ENCODE measurements at places on chromosomes 3 and 15.
A peak's percentile ranks its signal among the peaks of the same experiment; 100 is the strongest.

- no peak for DNase-seq
These were observed 47.6 kb downstream of the RAP2B start for GRCh38 chr3:153209596-153209995.

- DNase-seq = no peak
These were observed 19.8 kb downstream of the RARRES1 start for GRCh38 chr3:158712443-158712842.

DNA sequence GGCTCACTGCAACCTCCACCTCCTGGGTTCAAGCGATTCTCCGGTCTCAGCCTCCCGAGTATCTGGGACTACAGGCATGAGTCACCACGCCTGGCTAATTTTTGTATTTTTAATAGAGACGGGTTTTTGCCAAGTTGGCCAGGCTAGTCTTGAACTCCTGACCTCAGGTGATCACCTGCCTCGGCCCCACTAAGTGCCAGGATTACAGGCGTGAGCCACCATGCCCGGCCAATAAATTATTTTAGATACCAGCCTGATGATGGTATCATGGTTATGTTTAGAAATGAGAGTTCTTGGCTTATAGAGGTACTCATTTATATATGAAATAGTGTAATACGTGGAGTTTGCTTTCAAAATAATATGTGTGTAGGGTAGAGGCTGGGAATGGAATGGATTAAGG lies 119.4 kb downstream of the NEO1 start:
- DNase-seq = no peak

- DNase-seq = peak; percentile 5
These were observed 49.8 kb upstream of the SLC4A7 start for GRCh38 chr3:27533718-27534573.

DNA sequence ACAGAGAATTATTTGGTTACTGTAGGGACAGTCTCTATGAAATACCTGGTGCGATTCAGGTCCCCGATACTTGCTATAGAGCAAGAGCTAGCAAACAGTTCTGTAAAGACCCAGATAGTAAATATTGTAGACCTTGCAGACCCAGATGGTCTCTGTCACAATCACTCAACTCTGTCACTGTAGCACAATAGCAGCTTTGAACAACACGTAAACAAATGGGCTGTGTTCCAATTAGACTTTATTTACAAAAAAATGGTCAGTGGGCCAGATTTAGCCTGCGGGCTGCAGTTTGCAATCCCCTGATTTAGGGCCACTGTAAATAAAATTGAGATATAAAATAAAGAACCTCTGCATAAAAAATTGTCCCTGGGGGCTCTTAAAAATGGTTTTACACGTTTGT lies 127.7 kb downstream of the SV2B start:
- DNase-seq = no peak

DNA sequence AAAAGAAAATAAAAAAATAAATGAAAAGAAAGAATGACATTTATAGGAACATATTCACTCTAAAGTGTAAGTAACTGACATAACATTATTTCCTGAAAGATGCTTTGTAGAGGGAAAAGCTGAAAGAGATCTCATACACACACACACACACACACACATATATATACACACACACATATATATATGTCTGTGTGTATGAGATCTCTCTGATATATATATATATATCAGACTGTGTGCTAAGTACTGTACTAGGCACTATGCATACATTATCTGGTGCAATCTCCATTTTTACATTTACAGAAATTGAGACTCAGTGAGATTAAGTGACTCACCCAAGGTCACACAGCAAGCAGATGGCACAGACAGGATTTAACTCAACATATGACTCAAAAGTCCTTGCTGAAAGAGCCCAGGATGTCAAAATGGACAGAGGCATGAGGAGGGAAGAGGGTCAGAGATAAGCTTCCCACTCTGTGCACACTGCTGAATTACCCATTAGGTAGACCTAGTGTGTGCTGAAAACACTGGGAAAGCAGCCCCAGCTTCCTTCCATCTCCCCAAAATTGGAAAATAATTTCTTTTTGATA lies 15.0 kb downstream of the BHLHE40 start:
- no peak for DNase-seq

- DNase-seq = no peak
These were observed 220.3 kb upstream of the ATP10A start for GRCh38 chr15:26083457-26083856.

DNA sequence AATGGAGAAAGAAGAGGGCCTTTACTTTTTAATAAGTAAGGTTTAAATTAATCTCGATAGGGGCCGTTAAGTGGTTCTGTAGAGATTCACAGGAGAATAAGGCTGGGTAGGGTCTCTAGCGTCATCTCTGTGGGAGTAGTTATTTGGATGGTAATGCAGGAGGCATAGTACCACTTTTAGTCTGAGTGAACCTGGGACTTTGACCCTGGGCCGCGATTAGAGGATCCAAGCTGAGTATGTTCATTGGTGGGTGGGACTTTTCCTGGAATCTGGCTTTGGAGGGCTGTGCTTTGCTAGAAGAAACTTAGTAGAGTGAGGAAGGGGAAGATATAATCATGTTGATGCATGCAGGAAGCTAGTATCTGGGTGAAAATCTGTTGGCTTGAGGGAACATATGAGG lies 4.0 kb downstream of the LPP start:
- DNase-seq = no peak

GRCh38 chr15:45110256-45110820 lies 3.6 kb downstream of the DUOX2 start:
- peak; percentile 37 for DNase-seq

- no peak for DNase-seq
These were observed 209.5 kb upstream of the SUCLG2 start for GRCh38 chr3:67863869-67864268.

GRCh38 chr3:186974824-186975313 lies 44.5 kb downstream of the ST6GAL1 start:
- DNase-seq = no peak

GRCh38 chr15:48177383-48177765 lies 721 bp downstream of the MYEF2 start:
- DNase-seq = no peak

GRCh38 chr3:193594946-193595689 lies 2.1 kb downstream of the OPA1 start:
- DNase-seq = no peak

- peak; percentile 54 for DNase-seq
These were observed 32.3 kb upstream of the CYP11A1 start for GRCh38 chr15:74399511-74400312.

- DNase-seq = no peak
These were observed 200.9 kb upstream of the ZPLD1 start for GRCh38 chr3:102233881-102234280.

- no peak for DNase-seq
These were observed 427.0 kb upstream of the RARB start for GRCh38 chr3:25000971-25001591.

DNA sequence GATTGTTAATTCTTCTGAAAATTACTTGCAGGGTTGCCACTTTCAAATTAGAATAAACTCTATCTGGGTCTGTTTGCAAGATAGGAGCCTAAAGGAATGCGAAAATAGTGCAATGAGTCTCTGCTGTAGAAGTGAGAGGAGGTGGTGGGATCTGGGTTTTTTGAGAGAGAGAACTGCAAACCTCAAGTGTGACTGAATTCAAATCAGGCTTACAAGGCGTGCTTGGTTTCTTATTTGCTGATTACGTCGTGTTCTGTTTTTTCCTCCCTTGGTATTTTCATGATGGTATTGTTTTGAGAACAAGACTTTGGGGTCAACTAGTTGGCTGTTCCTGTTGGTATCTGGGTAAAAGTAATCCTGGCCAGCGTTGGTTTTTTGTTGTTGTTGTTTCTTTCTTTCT lies 490.9 kb upstream of the CFAP20DC start:
- no peak for DNase-seq

DNA sequence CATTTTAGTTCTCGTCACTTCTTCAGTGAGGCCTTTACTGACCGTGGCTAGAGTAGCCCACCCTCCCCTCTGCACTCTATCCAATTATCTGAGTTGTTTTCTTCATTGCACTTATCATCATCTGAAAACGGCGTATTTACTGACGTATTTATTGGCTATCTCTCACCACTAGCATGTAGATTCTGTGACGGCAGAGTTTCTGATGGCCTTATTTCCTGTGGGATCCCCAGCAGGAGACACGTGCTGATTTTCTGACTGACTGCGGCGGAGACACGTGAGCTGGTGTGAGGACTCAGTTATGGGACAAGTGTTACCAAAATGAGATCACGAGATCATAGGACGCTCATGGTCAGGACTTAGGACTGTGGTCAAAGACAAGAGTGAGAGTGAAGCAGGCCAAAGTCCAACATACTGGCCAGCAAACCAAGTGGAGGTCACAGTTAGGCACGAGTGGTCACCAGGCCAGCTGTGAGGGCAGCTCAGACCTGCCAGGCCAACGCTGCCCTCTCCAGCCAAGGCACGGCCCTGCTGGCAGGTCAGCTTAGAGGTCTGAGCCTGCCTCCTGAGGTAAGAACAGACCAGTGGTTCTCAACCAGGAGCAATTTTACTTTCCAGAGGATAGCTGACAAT lies 50.6 kb upstream of the BNIP2 start:
- DNase-seq = no peak

DNA sequence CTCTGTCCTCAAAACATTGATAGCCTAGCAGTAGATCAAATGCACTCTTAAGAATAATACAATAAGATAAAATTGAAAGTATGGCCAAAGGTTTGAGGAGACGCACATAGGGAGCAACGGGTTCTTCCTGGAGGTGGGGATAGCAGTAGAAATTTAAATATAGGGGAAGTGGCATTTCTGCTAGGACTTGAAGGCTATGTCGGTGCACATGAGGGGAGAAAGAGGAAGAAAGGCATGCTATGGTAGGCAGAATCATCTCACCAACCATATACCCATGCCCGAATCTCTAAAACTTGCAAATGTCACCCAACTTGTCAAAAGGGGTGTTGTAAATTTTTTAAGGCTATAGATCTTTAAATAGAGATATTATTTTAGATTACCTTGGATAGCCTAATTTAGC lies 735.1 kb upstream of the LMCD1 start:
- DNase-seq = no peak

GRCh38 chr15:75790631-75791336 lies 52.5 kb upstream of the UBE2Q2 start:
- no peak for DNase-seq

GRCh38 chr15:73079565-73079964 lies 27.3 kb downstream of the NEO1 start:
- DNase-seq = no peak

DNA sequence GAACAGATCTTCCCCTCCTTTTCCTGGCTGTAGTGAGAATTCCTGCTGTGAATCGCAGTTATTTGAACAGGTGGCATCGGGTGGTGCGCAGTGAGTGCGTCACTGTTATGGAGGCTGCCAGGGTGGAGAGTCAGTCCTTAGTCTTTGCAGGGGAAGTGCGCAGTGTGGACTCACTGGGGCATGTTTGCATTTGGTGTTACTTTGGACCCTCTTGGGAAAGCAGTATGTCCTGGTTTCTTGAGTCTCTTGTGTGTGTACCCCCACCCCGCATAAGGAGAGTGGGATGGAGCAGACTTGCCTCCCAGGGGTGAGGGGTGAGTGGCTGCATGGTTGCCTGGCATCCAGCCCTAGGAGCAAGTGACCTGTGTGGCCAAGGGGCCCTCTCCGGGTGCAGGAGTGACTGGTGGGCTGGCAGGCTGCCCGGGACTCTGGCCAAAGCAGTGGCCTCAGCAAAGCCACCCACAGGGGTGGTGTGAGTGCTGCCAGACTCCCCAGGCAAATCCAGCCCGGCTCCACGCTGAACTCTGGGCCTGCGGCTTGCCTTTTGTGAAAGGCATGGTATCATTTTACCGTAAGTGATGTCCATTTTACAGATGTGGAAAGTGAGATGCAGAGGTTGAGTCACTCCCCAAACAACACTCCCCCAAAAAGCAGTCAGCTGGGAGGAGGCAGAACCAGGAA lies 46.4 kb downstream of the DNASE1L3 start:
- no peak for DNase-seq

GRCh38 chr3:99126316-99126715 lies 224.8 kb upstream of the DCBLD2 start:
- no peak for DNase-seq

DNA sequence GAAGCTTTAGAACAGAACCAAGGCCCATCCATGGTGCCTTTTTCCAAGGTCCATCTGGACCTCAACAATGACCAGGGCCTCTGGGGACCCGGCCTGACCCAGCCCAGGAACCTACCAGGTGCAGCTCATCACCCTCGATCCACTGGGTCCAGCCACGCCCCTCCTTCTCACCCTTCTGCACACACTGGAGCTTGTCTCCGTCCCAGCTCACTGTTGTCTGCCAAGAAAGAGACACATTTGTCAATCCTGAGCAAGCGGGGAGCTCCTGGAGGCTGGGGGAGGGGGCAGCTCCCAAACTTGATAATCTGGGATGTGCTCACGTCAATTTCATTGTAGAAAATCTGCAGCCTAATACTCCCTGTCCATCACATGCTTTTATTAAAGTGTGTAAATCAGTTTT lies 21.2 kb downstream of the RBP1 start:
- DNase-seq = no peak

DNA sequence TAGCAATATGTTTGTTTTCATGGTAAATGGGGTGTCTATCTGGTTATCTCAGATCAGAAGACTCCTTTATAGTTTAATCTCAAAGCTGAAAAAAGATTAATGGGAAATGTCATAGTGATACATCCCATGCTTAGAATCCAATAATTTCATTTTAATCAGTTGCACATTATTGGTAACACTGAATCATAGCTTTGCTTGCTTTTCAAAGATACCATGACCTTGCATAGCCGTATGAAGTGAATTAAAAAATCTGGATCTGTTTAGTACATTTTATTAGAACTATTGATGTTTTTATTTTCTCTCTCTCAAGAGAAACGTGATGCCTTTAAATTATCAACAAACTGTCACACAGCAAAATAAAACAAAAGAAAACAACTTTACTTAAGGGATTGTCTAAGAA lies 506.7 kb upstream of the SGO1 start:
- DNase-seq = no peak

DNA sequence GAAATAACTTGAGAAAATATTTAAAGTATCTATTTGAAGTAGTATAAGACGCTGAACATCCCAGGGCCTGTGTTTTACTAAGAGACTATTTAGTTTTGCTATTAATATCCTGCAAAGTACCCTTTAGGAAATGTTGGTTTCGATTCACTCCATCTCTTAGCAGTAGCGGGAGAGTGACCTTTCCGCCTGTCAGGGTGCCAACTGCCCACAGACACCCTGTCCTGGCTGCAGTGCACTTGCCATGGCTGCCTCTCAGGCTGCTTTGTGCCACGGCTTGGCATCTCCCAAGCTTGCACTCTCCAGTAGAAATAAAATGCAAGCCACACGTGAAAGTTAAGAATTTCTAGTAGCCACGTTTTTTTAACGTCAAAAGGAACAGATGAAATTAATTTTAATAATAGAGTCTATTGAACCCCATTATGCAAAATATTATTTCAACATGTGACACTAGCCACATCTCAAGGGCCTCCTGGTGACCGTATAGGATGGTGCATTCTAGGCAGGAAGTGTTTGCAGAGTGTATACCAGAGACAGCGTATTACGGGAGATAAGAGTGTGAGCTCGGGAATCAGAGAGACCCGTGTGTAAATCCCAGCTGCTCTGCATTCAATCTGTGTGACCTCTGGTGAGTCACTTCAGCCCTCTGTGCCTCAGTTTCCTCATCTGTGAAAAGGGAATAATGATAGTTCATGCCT lies 19.8 kb downstream of the ADAMTS9 start:
- no peak for DNase-seq
